ENCODE measurements at places on chromosomes 4 and X.

- no peak for DNase-seq
Observed at GRCh38 chr4:5626913-5627312, 81.4 kb downstream of the EVC2 start.

DNA sequence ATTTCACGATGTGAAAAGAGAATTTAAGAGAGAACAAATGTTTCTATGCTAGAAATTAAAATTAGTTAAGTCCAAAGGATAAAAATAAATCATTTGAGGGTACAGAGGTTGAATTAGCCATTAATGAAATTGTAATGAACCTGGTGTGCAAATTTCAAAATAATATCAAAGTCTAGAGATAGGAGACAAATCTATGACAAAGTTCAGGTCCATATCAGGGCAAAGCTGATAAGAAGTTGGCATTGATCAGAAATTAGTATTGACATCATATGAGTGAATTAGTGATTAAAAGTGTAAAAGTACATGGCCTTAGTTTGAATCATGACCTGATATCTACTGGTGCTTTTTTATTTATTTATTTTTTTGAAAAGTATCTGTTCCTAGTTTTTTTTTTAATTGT, 33.8 kb upstream of the UGT2A3 start:
- no peak for DNase-seq

DNA sequence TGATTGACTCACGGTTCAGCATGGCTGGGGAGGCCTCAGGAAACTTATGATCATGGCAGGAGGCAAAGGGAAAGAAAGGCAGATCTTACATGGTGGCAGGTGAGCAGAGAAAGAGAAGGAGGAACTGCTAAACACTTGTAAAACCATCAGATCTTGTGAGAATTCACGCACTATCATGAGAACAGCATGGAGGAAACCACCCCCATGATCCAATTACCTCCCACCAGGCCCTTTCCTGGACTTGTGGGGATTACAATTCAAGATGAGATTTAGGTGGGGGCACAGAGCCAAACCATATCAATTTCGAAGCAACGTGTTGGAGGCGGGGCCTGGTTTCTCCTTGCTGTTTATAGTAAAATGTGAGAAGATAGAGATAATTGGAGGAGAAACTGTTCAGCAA, 167.4 kb downstream of the GABRB1 start:
- no peak for DNase-seq

DNA sequence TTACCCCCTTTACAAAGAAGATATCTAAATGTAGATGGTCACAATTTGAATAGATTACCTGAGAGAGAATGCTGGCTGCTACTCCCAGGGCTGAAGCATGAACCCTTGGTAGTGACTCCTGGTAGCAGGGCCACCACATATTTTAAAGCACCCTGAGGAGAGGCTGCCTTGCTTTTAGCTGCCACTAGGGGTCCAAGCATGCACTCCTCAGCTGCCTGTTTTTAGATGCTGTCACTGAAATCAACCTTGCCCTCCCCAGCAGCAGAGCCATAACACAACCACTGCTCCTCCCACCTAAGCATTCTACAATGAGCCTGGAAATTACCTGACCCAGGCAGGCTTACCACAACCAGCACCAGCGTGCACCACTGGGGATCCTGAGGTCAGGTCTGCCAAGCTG, 850.9 kb downstream of the FAM133A start:
- no peak for DNase-seq

- no peak for DNase-seq
Observed at GRCh38 chrX:25143596-25143995, 127.8 kb upstream of the ARX start.

Data from CD4-positive, alpha-beta T cell treated with Interleukin-6 at 100 ng/mL for 8 hours (primary cell).